ENCODE measurements at places on chromosomes 16 and 17.

- DNase-seq: no peak
These were observed 89.6 kb downstream of the CDC27 start for GRCh38 chr17:47099451-47099986.

- no peak for DNase-seq
These were observed 2.2 kb upstream of the ZG16 start for GRCh38 chr16:29775742-29776408.

DNA sequence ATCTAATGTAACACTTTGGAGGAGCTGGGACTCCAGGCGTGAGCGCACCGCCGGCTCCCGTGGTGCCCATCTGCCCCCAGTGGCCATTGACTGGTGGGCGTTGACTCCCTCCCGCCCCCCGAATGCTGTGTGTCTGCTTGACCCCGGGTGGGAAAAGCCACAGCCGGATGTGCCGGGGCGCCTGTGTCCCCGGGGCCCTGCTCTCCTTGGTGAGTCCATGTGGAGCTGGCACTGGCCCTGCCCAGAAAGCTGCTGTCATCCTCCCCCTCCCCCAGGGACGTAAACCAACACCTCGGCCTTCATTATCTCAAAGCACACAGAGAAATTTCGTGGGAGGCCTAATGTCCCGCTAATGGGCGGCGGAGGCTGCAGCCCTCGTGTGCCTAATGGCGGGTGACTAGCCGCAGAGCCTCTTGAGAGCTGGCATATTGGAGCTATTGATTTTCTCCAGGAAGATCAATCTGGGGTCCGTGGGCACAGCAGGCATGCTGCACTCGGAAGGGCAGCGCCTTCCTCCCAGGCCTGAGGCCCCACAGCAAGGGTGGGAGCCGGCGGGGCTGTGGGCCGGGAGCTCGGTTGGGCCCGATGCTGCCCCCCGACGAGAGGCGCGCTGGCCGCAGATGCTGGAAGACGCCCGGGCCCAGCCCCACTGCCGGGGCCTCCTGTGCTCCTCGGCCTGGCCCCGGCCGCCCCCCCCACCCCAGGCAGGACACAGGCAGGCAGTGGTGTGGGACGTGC, 4.0 kb upstream of the PERCC1 start:
- DNase-seq: no peak

DNA sequence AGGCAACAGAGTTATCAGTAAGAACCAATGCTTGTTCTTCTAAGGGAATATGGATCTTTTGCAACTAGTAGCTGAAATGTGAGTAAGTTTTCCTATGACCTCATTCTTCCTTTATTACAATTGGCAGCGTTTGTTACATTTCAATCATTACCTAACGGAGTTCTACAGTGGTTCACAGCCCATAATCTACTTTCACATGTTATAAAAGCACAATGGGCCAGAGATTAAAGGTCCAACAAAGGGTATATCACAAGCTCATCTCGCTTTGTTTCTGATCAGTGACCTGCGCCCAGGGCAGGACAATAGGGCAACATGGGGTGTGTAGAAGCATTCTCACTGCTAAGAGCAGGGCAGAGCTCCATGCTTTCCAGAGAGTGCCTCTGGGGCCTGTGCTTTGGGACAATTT, 279.9 kb upstream of the DYNLRB2 start:
- DNase-seq: no peak

DNA sequence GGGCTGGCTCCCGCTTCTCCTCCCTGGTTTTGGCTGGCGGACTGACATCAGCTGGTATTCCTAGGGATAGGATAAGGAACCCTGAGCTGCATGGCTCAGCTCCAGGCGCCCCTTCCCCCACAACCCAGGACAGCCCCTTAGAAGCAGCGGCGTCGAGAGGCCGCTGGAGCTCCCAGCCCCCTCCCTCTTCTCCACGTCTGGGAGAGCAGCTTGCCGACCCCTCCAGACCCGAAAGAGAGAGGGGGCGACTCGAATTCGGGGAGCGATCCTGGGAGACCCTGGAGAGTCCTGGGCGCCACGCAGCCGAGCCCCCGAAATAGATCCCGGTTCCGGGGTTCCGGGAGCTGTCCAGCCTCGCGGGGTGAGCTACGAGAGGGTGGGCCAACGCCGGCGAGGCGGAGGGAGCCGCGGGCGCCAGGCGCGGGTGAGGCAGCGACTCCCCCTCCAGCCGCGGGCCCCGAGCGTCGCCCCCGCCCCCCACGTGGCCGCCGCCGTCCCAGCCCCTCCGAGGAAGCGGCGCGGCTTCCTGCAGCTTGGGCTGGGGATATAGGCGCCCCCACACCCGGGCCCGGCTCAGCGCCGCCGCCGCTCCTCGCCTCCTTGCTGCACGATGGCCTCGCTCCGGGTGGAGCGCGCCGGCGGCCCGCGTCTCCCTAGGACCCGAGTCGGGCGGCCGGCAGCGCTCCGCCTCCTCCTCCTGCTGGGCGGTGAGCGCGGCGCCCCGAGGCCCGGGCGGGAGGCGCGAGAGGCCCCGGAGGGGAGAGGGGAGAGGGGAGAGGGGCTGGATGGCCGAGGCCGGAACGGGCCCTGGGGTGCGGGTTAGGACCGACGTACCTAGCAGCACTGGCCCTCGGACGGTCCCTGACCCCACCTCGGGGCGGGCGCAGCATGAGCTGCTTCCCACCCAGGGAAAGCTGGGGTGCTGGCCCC, at the start of gene RAMP2:
RAMP2 (plus strand) TSS at position 576 of the 930 bp plus-strand sequence; CDS start at position 611, 35 bp downstream.
- no peak for DNase-seq

DNA sequence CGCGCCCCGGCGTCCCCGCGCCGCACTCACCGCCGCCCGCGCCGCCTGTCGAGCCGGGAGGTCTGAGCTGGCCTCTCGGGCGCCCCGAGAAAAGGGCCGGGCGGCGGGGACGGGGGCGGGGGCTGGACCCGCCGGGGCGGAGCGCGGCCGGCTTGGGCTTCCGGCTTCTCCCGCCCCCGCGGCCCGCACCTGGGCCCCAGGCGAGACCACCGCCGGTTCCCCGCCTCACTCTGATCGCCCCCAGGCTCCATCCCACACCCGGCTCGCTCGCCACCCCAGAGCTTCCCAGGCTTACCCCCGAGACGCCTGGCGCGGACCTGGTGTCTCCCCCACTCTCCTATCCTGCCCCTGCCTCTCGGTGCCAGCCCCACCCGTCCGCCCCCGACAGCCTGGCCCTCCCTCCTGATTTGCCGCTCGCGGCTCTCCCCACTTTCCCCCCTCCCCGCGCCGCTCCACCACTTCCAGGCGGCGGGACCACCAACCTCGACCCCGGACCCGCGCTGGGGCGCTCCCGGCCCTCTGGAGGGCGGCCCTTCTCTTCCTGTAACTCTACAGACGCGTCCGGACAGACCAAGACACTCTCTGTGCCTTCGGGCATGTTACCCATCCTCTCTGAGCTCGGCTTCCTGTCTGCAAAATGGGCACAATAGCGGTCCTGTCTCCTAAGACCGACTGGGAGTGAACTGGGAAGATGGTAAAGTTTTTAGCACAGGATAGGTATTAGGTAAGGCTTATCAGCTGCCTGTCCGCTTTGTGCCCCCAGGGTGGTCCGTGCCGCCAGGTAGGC, at the start of gene LITAF:
LITAF (minus strand) TSS at position 64 of the 787 bp plus-strand sequence. CDS start 30,189 bp downstream, outside the sequence.
- DNase-seq: no peak

GRCh38 chr16:48277158-48277557, 29.8 kb upstream of the ABCC11 start:
- no peak for DNase-seq

DNA sequence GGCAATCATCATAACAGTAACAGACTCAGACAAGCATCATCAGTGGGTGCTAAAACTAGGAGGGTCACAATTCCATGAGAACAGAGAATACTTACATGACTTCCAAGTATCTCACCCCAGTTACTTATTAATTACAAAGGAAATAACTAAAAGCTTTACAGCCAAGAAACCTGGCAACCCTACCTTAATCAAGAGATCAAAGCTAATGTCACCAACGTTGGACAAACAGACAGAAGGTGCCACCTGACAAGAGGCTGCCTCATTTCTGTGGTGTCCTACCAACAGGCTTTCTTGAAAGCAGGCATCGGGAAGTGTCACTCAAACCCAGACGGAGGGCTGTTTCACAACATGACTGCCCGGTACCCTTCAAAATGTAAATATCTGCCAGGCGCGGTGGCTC, 84.6 kb downstream of the RMI2 start:
- no peak for DNase-seq

DNA sequence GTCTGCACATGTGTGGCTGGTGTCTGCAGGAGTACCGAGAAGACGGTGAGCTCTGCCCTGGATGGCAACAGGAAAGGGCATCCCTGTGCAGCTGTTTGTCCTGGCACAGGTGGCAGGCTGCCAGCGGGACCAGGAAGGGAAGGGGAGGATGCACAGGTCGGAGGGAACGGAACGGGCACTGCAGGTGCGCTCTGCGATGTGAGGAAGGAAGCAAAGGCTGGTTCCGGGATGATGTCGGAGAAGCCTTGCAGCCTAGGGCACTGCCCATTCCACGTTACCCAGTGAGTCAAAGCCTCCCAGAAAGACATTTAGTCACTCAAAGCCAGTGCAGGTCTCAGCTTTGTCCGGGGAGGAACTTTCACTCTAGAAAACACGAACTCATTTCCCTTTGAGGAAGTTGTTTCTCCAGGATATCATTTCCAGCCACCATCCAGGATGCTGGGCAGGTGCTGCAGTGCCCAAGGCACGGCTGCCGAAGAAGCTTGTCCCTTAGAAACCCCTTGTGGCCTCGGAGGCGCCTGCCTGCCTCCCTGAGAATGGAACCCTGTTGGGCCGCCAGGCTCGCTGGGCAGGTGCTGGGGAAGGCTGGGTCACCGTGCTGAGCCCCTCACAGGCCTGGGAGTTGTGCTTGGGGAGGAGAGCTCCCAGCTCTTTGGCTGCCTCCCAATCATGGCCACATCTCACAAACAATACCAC, 4.5 kb upstream of the TMEM235 start:
- DNase-seq: no peak

DNA sequence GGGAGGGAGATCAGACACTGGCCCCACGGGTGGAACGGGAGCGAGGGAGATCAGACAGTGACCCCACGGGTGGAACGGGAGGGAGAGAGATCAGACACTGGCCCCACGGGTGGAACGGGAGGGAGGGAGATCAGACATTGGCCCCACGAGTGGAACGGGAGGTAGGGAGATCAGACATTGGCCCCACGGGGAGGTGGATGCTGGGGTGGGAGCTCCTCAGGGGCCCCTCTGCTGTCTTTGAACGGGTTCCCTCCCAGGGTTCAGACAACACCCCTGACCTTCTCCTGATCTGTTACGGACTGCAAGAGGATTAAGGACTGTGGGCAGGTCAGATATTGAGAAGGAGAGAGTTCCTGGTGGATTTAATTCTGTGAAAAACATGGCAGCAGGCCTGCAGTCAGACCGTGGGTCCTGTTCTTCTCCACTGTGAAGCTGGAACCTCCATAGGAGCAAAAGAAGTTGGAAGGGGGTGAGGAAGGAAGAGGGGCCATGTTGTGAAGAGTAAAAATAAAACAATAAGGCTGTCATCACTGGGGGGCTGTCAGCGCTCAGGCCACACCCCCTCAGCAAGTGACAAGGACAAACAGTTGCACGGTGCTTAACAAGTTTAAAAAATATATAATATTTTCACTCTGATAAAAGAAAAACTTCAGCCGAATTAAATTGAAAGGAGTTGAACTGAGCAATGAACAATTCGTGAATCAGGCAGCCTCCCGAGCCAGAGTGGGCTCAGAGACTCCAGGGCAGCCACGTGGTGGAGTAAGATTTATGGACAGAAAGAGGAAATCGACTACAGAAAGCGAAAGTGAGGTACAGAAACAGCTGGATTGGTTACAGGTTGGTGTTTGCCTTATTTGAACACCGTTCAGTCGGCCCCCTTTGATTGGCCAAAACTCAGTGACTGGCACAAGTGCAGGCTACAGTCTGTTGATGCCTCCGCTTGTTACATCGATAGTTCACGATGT, 348.7 kb upstream of the TNRC6C start:
- no peak for DNase-seq

GRCh38 chr17:33451221-33451620, 158.1 kb upstream of the ASIC2 start:
- DNase-seq: no peak

GRCh38 chr16:13171313-13171712, 269.9 kb downstream of the SHISA9 start:
- DNase-seq: no peak

- no peak for DNase-seq
These were observed 126.2 kb downstream of the WSCD1 start for GRCh38 chr17:6196355-6196754.

DNA sequence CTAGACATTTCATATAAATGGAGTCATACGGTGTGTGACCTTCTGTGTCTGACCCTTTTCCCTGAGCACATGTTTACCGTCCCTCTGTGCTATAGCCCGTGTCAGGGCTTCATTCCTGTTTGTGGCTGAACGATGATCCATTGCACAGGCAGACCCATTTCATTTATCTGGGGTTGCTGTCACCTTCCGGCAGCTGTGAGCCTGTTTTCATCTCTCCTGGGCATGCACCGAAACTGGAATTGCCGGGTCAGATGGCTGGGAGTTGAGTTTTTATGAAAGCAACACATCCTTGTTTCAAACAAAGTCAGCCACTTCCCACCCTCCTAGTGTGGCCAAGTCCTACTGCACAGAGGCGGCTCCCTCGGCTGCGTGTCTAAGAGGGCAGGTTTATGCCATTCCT, 25.5 kb downstream of the BAIAP2 start:
- DNase-seq: no peak

DNA sequence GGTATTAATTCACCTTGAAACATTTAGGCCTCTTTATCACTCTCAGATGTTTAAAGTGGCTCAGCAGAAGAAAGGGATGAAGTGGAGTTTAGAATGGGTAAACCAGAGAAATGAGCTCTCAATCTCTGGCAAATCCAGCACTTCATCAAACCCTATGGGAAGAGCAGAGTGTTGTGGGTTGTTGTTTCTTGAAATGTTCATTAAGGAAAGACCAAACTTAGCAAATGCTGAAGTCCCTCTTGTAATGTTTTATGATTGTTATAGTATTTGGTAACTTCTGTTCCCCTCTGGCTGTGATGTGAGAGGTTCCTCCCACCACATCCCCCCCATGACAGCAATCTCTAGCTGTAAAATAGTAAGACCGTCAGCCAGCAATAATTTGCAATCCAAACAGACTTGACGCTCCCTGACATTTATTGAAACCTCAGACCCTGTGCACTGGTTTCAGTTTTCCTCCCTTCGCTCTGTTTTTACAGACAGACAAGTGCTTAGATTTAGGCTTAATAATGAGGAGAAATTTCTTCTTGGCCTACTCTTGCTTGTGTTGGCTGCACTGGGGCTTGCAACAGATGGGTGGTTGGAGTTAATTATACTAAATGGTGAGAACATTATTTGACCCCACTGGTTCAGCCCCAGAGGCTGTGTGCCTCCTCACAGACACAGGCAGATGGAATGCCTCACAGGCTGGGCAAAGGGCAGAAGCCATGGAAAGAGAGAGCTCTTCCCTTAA, 609.4 kb upstream of the SOX9 start:
- DNase-seq: no peak

- DNase-seq: no peak
These were observed 193.9 kb upstream of the PIRT start for GRCh38 chr17:11031787-11032186.

DNA sequence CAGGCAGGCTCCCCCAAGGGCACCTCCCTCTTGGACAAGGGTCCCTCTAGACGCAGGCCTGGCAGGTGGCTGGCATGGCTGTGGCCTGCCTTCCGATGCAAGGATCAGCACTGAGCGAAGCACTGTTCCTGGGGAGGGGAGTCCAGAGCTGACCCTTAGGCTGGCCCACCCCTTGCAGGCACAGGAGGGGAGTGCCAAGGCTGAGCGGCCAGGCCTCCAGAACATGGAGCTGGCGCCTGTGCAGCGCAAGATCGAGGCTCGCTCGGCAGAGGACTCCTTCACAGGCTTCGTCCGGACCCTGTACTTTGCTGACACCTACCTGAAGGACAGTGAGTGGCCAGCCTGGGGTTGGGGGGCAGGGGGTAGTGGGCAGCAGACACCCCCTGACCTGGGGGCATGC, 16.8 kb upstream of the MYO15B start:
- DNase-seq: no peak

GRCh38 chr17:8225813-8226535, 15.6 kb upstream of the AURKB start:
- DNase-seq: peak; percentile 83

Measured in NCI-H748 treated with DMSO at 0.1 percent for 48 hours (cell line).